Stimulated activated CD4-positive, alpha-beta T cell treated with anti-CD3 and anti-CD28 coated beads, Interleukin-1b, Interleukin-23, amount 100 ng/mL, for 1 hour (primary cell): ENCODE measurements at places on chromosomes 7 and 10.

DNA sequence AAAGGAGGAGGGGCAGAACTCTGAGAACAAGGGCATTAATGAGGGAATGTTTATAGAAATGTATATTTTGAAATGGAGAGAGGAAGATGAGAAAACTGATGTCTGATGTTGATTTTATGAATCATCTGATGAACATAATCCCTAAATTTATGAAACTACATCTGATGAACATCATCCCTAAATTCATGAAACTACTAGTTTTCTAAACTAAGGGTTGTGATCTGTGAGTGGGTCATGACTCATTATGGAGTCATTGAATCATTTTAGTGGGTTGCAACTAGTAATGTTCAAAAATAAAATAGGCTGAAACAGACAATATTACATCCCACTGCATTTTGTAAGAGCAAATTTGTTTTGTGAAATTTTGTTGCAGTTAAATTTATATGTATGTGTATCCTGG, 442.6 kb upstream of the TEX47 start:
- no peak for DNase-seq

- DNase-seq, result no peak
Observed at GRCh38 chr7:4792537-4793126, 17.2 kb downstream of the AP5Z1 start.

DNA sequence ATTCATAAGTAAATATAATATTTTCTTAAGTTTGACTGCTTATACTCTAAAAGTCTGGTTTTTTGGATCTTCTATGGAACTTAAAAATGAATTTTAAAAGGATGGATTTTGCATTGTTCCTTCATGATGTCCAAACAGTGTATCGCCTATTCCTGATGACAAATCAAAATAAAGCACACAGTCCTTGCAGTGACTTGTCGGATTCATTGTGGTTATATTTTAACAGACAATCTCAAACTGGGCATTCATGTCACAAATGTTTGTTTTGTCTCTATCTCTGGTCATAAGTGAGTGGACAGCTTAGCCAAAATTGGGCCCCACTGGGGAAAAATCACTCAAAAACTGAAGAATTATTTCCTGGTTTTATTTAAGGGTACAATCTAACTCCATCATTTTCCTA, 74.8 kb downstream of the LMBR1 start:
- DNase-seq, result no peak

DNA sequence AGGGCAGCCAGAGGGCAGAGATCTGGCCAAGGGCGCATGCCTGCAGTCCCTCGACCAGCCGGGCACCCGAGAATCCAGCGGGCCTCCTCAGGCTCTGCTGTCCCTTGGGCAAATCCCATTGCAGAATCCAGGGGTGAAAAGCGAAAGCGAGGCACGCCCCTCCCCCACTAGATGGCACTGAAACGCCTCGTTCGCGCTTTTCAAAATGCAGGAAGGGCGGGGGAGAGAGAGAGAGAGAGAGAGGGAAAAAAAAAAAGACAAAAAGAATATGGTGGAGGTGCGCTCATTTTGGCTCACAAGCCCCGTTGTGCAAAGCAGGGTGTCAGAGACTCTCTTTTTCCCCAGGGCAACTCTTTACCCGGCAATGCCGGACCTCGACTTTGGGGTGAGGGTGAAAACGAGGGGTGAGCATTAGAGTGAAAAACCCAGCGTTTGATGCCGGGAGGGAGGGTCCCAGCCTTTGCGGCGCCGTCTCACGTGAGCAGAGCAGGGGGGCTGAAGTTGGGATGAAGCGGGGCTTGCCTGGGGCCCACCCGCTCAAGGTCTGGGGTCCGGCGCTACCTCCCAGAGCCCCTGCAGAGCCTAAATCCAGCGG, 2.5 kb upstream of the TMEM178B start:
- DNase-seq, result no peak

- no peak for DNase-seq
Observed at GRCh38 chr7:54615537-54615936, 73.4 kb downstream of the VSTM2A start.
